ENCODE measurements at places on chromosomes 6 and 20. TPM values are rescaled to one million over a fixed set of nuclear protein-coding genes. Genes with fewer than 3 reads are reported as not detected.
A peak's percentile ranks its signal among the peaks of the same experiment; 100 is the strongest.

DNA sequence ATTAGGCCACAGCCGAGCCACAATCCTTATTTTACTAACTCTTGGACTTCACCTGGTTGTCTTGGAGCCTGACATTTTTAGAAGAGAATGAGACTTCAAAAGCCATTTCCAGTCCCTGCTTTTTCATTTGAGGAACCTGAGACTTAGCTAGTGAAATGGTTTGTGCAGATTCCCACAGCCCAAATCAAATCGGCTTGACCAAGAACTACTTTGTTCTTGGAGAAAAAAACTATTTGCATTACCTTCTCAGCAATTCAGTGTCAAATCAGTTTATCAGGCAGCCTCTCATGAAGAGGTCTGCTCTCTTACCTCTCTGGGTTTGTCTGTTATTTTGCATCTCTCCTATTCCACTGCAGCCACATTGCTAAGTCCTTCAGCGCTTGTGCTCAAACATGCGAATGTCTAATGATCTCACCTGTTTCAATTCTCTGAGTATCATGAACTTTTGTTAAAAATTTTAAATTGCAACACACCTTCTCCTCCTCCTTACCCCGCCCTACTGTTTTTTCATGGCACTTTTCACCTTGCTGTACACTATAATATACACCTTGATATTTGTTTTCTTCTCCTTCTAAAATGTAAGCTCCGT is 573 bp upstream of the IFNGR1 start:
- DNase-seq = no peak

- DNase-seq = peak; percentile 61
Observed at GRCh38 chr6:130760006-130760405, 67.2 kb upstream of the SMLR1 start.

- DNase-seq = no peak
Observed at GRCh38 chr6:121460170-121460569, 24.7 kb downstream of the GJA1 start.

PRSS35 gene
- not detected for total RNA-seq

HLA-DQA2 gene
- total RNA-seq = 0.45 TPM

- DNase-seq = no peak
Observed at GRCh38 chr6:33279257-33279695, 2.4 kb downstream of the B3GALT4 start.

DNA sequence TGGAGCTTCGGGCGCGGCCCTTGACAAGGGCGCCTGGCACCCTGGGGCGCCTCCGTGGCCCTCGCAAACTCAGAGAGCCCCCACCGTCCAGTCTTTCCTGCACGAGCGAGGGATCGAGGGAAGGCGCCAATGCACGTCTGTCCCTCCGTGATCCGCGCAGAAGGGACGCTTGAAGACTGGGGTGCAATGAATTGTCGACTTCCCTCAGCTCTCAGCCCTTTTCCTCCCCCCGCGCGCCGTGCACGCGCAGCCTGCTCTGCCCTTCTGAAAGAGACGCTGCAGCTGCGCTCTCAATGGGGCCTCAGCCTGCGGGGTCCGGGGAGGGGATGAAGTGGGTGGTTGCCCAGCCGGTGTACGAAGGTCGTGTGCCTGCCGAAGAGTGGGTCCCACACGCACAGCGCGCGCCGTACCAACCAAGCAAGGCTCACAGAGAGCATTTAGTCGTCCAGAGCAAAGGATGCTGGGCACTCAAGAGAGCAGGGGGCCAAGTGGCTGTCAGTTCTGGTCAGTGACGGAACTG is 5.5 kb upstream of the SOX4 start:
- DNase-seq = peak; percentile 82

LPA gene
- not detected for total RNA-seq

DEF6 gene
- total RNA-seq = 103 TPM

DNA sequence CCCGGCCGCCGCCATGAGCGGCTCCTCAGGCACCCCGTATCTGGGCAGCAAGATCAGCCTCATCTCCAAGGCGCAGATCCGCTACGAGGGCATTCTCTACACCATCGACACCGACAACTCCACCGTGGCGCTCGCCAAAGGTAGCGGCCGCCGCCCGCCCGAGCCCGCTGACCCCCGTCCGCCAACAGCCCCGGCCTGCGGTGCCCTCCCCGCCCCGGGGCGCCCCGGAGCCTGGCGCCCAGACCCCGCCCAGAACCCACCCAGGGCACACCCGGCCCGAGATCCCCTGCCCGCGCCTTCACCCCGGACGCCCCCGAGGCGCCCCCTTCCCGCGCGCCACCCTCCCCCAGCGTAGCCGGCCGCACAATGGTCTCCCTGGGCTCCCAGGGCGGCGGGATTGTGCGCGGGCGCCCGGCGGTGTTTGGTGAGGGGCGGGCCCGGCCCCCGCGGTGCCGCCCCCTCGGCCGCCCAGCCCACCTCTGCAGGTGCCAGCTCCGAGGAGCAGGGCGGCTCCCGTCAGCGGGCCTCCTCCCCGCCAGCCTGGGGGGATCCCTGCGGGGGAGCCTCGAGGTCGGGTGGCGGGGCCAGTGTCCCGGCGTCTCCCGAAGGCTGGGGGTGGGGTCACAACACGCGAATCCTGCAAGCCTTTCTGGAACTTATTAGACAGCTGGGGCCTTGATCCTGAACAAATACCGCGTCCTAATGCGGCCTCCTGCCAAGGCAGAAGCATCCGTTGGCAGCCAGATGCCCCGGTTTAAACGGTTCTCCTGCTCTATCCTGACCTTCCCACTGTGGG is 577 bp downstream of the LSM14B start:
- peak; percentile 83 for DNase-seq

GRCh38 chr6:139367810-139368351 is 6.6 kb downstream of the CITED2 start:
- no peak for DNase-seq

DNA sequence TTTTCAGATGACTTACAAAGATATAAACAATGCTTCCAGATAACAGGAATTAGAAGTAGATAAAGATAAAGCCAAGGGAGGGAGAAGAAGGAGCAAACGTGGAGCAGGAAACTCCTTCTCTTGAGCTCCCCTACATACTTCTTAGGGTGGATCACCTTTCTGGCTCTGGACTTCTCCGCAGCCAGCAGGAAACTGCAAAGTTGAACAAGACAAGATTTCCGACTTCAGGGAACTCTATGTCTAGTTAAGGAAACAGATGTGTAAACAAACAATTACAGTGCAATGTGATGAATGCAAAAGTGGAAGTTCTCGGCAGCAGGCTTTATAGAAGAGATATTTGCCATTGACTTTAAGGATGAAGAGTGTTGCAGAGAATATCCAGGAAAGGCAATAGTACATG is 134.0 kb upstream of the MARCKS start:
- no peak for DNase-seq

Measured in activated CD4-positive, alpha-beta T cell treated with anti-CD3 and anti-CD28 coated beads, Interleukin-2, amount 10 ng/mL, durations not matched to agents 24 days and 14 days (primary cell).